NCI-H146 (cell line): ENCODE measurements at places on chromosomes 7 and 10.

DNA sequence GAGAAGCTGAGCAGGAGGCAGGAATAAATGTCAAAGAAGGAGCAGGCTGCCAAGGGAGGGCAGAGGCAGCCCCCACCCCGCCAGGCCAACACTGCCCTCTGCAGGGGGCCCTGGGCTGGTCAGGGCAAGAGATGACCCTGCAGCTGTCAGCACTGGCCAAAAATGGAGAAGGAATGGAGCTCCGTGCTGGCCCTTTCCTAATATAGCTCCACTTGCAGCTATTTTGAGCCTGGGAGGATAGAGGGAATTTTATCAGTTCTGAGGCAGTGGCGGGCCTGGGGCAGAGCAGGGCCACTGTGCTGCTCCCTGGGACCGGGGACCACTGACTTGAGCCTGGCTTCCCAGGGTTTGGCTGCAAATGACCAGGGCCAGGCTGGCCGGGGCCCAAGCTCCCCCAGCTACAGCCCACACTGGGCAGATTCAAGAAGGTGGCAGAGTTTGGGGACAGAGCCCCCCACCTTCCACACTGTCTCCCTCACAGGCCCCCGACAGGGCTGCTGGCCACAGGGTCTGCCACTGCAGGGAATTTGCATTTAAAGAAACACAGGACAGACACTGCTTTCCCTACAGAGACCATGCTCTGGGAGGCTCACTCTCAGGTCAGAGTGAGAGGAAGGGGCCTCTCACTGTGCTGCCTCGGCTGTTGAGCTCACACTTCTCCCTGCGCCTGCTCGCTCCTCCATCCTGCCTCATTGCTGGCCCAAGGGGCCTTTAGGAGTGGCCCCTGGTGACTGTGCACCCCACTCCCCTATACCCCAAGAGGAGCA is 16.2 kb downstream of the LDB3 start:
- DNase-seq, result peak; percentile 40

GRCh38 chr7:43594020-43594419 is 11.1 kb downstream of the STK17A start:
- no peak for DNase-seq

- DNase-seq, result no peak
These were observed 168.5 kb downstream of the NOC3L start for GRCh38 chr10:94194256-94194655.

- DNase-seq, result no peak
These were observed 80.5 kb upstream of the TAS2R16 start for GRCh38 chr7:123075838-123076467.

GRCh38 chr10:89468191-89468965 is 54.0 kb downstream of the IFIT5 start:
- no peak for DNase-seq

GRCh38 chr10:71865561-71866041 is 14.6 kb upstream of the PSAP start:
- DNase-seq, result no peak

DNA sequence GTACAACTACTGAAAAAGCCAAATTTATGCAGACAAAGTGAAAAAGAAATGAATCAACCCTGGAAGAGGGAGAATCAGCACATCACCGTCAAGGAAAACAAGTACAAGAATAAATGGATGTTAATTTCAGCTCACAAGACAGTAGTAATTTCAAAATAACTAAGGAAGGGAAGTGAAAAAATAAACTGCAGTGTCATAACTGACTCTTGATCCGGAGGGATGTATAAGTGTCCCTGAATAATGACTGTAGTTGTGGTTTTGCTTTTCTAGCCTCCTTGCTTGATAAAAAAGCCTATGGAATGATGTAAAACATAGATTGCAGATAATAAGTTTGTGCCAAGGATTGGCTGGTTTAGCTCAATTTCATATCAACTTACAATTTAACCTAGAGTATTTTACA is 721.1 kb upstream of the C7orf33 start:
- no peak for DNase-seq

DNA sequence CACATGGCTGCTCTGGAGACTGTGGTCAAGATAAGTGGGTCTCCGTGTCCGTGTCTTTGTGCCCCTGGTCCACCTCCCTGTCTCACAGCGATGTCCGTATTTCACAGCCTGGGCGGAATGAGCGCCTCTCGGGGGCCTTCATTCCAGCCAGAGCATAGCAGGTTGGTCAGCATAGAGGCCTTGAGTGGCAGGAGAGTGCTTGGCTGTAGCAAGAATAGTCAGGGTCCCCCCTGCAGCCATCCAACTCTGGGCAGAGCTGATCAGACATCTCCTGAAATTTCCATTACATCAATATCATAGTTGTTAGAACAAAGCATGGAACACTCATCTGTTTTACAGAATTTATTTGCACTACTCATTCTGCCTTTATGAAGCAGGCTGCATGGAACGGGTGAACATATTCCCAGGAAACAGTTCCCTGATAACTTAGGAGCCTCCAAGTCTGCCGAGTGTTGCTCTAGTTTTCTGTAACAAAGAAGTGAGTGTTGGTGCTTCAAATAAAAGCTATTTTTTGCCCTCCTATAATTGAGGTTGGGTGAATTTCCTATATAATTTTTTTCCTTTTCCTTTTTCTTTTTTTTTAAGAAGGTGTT is 255.3 kb downstream of the INHBA start:
- DNase-seq, result no peak

DNA sequence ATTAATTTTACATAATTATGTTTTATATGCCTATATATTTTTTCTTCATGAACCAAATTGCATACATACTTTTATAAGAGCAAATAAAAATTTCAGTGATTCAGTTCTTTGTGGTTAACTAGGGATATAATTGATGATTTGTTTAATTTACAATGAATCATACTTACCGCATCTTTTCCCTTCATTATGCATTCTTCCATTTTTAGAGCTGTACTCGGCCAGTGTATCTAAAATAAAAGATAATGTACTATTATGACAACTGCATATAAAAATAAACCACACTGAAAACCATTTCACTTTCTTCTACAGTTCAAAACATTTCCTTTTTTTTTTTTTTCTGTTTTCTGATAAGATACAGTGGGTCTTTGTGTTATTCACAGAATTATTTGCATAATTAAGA is 179.9 kb downstream of the SEMA3E start:
- DNase-seq, result no peak

- peak; percentile 93 for DNase-seq
These were observed 65.9 kb downstream of the DGKB start for GRCh38 chr7:14836571-14837189.

- DNase-seq, result no peak
These were observed 41.9 kb upstream of the PPP3CB start for GRCh38 chr10:73537709-73538108.

DNA sequence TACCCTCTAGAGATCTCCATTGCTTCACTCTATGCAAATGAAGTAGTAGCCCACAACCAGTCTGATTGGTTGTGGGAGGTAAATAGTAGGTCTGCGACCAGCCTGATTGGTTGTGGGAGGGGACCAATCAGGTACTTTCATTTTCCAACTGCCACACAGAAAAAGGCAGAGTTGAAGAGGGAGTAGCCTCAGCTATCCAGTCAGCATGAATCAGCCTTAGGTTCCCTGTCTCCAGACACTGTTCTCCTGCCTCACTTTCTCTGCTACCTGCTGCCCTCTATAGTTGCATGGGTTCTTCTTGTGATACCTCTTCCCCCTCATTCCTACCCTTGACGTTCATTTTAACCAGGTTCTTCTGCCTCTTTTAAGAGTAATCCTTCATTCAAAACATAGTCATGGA is 114.5 kb upstream of the LYZL1 start:
- DNase-seq, result no peak

DNA sequence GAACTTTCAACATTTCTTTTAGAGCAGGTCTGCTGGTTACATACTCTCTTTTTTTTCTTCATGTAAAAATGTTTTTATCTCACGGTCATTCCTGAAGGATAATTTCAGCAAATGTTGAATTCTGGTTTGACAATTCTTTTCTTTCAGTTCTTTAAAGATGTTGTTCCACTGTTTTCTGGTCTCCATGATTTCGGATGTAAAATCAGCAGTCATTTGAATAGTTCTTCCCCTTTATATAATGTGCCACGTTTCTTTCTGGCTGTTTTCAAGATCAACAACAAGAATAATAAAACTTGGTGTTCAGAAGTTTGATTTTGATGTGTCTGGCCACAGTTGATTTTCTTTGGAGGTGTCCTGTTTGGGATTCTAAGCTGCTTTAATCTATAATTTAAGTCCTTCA is 14.0 kb upstream of the MRPS33 start:
- no peak for DNase-seq

DNA sequence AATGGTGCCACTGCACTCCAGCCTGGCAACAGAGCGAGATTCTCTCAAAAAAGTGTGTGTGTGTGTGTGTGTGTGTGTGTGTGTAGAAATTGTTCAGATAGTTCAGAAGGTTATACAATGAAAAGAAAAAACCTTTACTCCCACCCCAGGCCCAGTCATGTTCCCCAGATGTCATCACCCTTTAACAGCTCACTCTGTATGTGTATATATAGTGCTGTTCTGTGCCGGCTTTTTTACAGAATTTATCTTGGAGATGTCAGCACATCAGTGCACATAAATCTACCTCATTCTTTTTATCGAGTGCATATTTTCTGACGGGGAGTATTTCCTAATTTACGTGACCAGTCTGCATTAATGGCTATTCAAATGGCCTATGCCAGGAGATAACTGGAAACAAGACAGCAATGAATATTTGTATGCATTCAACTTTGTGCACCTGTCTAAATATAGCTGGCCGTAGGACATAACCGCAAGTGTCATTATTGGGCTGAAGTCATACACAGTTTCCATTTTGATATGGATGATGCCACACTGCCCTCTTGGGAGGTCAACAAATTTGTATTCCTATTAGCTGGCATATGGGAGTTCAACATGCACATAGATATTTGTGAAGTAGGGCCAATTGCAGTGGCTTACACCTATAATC is 11.7 kb downstream of the NIPSNAP2 start:
- DNase-seq, result peak; percentile 93

DNA sequence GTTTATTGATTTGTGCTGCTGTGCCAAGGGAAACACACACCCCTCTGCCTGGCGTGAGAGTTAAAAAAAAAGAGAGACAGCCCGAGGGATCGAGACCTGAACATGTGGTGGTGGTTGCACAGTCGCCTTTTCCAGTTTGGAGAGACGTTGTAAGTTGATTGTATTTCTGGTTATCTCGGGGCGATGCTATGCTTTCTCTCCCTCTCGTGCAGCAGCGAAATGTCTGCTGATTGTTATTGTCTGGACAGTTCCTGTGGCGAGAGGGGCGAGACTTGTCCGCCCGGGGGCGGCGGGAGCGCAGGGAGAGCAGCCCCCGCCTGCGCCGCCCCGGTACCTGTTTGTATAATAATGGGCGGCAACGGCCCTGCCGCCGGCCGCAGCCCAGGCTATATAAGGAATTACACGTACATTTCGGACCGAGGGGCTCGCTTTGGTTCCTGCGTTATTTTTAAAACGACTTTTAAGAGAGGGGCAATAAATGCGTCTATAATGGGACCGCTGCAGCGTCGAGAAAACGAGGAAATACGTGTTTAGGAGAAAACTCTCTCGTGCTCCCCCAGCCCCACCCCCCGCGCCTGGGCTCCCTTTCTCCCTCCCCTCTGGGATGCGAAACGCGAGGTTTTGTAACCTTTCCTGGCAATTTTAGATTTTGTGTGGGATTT is 1.7 kb downstream of the ZEB1 start:
- no peak for DNase-seq

GRCh38 chr7:108660465-108660864 is 90.8 kb downstream of the DNAJB9 start:
- DNase-seq, result no peak

DNA sequence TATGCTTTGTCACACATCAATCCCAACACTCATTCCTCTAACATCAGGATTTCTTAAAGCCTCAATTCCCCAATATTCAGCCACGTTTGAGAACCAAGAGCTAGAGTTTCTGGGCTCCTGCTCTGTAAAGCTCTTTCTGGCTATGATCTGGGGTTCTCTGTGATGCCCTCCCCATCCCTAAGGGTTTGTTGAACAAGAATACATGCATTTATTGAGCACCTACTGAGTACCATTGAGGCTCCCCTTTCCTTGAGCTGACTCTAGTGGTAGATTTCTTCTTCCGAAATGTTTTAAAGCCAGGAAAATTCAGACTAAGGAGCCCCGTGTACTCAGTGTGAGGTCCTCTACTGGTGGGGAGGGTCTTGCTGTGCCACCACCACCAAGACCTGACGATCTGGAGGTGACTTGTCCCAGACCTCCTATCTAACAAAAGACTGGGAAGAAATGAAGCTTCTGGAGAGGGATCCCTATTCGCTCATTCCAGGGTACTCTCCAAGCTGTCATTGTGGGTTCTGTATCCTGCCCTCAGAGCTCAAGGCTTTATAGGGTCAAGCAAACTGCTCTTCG is 23.1 kb upstream of the SRGN start:
- DNase-seq, result no peak

DNA sequence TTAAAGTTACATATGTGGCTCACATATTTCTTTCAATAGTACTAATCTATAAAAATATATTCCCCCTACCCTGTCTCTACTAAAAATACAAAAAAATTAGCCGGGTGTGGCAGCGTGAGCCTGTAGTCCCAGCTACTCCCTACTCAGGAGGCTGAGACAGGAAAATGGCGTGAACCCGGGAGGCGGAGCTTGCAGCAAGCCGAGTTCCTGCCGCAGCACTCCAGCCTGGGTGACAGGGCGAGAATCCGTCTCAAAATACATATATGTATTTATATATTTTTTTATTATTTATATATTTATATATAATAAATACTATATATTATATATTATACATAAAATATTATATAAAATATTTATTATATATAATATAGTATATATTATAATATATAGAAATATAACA is 69.7 kb upstream of the GRM3 start:
- no peak for DNase-seq

- no peak for DNase-seq
These were observed 439 bp downstream of the IQUB start for GRCh38 chr7:123533929-123534382.

DNA sequence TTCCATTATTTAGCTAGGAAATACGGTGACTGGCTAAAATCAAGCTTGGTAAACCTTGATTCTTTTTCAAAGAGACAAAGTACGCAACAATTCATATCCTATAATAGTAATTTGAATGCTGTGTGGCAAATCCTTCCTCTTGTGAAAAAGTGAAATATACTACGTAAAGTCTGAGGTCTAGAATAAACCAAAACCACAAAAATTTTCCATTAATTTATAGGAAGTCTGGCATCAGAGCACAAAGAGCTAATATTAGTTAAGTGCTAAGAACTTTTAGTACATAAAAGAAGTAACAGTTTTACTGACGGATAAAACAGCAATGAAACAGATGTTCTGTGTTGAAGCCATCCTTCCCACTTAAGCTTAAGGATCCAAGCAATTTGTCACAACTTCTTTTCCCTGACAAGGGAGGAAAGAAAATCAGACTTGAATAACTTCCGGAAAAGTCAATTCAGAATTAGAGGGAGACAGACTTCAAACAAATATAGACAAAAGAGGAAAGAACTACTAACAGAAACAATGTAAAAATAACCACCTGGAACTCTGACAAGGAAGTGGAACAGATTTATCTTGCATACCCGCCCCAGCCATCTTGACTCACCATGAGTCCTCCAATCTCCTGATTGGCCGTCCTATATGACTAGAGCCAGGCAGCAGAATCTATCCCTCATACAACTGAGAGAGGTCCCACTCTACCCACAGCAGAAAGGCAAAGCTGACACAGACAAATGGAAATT is 34.6 kb downstream of the RHEB start:
- DNase-seq, result no peak
